Testis (tissue), 5 donors: ENCODE measurements at places on chromosomes 12 and 14.

DNA sequence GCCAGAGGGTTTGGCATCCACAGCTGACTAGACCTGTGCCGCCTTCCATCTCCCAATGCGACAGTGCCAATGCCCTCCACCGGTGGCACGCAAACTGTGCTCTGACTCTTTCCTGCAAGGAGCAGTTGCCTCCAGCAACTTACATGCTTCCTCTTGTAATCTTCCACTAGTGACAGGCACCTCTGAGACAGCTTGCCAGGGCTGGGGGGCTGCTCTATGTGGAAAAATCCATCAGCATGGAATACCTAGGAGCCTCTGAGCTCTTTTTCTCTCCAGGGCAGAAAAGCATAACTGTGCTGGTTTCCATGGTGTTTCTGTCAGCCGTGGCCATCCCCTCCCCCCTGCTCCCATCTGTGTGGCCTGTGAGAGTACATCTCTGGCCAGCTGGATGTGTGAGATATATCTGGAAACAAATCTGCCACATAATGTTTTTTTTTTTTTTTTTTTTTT lies 110.6 kb downstream of the MYRFL start:
- no peak for DNase-seq

- DNase-seq = no peak
Observed at GRCh38 chr12:40469736-40470135, 222.5 kb upstream of the CNTN1 start.

DNA sequence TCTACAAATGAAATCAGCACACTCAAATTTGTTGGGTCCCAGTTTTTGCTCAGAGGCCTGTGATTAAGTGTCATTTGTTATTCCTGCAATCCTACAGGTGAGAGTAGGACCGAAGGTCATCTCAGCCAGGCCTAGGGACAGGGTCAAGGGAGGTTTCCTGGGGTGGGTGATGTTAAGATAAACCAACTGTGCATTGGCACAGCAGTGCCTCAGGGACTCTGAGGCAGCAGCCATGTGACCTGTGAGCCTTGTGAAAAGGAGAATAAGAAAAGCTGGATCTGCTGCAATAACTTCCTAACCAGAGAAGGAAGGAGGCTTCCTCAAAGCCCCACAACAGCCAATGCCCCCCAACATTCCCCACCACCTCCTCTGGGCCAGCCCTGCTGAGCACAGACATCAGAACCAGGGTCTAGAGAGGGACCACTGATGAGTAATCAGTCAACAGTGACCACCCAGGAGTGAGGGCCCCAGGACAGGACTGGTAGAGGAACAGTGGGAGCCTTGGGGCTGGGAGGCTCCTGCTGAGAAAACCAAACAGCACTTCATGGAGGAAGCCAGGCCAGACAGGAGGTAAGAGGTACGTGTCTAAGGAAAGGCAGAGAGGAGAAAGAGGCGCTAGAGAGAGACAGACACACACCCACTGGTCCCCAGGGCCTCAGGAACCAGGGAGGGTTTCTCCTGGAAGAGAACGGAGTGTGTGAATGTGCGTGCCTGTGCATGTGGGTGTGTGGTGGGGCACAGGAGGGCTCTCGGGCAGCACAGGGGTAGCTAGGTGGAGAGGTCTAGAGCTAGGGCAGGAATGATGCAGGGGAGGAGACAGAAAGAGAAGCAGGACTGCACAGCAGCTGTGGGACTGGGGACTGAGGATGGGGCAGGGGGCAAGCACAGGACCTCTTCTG lies 82.4 kb downstream of the ITPK1 start:
- no peak for DNase-seq

DNA sequence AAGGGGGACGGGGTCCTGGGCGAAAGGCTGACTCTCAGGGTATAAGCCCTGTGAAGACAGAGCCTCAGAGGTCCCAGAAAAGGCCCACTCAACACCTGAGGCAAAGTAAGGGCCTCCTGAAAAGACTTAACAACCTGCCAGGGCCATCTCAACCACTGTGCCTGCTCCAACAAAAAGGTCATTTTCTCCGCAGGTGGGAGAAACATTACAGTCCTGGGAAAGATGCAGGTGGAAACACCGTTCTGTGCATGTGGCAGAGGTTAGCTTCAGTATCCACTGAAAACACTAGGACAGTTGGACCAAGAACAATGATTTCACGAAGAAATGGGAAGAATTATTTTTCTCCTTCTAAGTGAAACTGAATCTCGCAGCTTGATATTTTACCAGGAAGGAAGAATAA lies 50.9 kb downstream of the CCDC88C start:
- DNase-seq = no peak

- DNase-seq = peak; percentile 34
Observed at GRCh38 chr14:100547633-100548294, 39.5 kb downstream of the BEGAIN start.
